ENCODE measurements at places on chromosomes 5 and 9.

DNA sequence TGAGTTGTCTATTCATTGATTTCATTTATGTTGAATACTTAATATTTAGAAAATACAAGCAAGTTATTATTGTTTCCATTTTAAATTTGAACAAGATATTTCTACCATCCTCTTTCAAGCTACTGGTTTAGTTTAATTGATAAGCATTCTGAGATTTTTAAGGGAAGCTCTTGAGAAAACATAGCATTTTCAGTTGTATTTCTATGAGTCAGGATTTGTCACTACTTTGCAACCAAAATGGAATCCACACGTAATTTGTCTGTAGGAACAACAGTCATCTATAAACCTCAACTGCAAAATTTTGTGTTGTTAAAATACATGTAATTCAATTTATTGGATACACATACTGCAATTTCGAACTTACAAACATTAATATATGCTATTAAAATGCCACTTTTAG lies 74.0 kb downstream of the PRR16 start:
- DNase-seq, result peak; percentile 14

DNA sequence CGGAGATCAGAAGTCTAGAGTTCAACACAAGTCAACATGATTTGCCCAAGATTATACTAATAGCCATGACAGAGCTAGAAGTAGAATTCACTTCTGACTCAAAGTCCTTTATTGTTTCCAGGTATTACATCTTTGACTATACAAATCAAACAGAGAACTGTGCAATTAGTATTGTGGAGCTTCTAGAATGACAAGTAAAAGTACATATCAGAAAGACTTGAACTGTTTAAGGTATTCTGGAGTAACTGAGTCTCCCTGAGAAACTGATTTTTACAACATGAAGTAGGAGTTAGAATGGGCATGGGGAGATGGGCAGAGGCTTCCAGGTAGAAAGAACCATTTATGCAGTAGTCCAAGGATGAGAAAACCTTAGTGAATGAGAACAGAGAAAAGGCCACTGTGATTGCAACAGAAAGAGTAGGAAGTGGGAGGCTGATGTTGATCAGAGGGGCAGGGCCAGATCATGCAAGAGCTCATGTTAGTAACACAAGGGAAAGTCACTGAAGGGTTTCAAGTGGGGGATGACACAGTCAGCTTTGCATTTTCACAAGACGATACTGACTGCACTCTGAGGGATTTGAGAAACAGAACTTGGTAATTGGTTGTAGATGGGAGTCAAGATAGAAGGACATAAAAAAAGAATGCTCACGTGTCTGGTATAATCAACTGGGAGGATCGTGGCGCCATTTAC lies 280.7 kb downstream of the RFX3 start:
- peak; percentile 73 for DNase-seq

DNA sequence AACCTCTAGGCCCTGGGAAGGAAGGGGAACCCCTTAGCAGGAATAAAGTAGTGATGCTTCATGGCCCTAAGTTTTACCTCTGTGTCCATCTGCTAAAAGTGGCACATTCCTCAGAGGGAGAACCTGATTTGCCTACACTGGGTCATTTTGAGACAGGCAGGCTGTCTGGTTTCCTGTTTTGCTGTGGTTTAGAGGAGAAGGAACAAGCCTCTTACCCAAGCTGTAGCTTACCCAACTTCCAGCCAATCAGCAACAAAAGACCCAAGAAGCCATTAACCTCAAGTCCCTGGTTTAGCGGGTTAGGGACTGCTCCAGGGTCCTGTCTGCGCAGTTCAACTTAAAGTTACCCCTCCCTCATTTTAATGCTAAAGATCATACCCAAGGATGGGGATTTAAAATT lies 411.0 kb downstream of the MAT2B start:
- DNase-seq, result no peak

- DNase-seq, result peak; percentile 60
These were observed 16.2 kb downstream of the TRIM7 start for GRCh38 chr5:181188700-181189362.

- peak; percentile 68 for DNase-seq
These were observed 41.4 kb downstream of the DAB2IP start for GRCh38 chr9:121692606-121693387.

DNA sequence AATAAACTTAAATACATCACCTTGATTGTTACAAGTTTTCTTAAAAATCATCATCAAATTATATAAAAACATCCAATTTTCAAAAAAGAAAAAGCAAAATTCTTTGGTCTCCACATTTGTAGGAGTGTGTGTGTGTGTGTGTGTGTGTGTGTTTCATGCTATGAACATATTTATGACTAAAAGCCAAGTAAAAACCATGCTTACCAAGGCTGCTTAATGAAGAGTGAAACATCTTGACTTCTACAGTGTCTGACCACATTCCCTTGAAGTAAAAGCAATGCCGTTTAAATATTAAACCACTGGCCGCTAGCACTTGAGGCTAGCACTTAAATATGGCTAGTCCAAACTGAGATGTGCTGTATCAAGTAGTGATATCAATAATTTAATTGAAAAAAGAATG lies 549.1 kb upstream of the CCNG1 start:
- peak; percentile 87 for DNase-seq

All from renal cortical epithelial cell (primary cell).